Pons (tissue), 1 donor: ENCODE measurements at places on chromosomes 16 and 17.

- no peak for DNase-seq
Measured at GRCh38 chr16:983044-984030, 1.8 kb downstream of the SOX8 start.

GRCh38 chr17:80095038-80095843 is 6.1 kb upstream of the GAA start:
- DNase-seq = no peak

DNA sequence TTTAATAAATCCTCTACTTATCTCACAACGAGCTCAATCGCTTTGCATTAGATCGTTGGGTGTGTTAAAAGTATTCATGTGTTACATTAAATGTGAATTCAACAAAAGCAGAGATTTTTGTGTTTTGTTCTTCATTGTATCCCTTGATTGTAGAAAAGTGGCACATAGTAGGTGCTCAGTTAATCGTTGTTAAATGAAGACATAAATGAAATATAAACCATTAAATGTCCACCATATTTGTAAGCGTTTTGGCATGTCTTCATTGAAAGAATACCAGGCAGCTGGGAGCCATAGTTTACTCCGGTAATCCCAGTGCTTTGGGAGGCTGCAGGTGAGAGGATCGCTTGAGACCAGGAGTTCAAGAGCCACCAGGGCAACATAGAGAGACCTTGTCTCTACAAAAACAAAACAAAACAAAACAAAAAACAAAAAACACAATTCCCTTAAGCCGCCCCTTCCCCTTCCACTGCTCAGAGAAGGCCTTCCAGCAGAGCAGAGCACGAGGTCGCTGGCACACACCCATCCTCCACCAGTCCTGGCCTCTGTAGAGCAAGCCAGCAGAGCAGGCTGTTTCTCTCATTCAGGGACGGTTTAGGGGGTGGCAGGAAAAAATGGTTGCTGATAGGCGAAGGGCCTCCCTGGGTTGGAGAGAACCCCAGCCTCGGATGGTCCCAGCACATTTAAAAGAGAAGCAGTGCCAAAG is 673 bp upstream of the CHD9 start:
- DNase-seq = no peak

- DNase-seq = no peak
Measured at GRCh38 chr17:45087504-45087975, 26.4 kb downstream of the NMT1 start.

DNA sequence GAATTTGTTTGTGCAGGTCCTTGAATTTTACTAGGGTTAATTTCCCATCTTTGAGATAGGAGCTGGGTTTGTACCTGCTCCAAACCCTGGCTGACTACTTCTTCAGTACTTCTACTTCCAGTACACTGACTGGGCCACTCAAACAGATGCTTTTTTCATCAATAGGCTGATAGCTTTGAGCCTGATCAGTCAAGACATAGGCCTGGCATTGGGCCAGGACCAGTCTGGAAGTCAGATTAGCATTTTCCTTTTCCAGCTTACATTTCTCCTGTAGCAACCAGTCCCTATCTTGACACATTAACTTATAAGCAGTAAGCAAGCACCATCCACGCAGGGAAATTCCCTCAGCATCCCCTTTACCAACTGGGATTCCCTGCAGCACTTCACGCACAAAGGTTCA is 7.5 kb upstream of the TMEM101 start:
- DNase-seq = no peak

- DNase-seq = no peak
Measured at GRCh38 chr17:56144223-56144622, 9.1 kb upstream of the ANKFN1 start.

DNA sequence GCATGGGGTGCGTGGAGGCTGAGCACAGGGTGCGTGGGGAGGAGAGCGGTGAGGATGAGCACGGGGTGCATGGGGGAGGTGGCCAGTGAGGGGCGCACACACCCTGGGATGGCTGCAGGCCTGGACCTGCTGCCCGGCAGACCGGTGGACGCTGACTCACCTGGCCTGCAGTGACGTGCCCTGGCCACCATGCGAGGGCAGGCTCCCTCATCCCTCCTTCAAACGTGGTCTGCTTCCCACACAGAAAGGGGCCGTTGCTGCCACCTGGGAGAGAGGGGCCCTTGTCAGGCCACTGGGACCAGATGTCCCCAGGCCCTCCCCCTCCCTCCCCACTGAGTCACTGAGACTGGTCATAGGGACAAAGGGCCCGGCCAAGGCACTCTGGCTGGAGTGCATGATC is 20.1 kb upstream of the APRT start:
- DNase-seq = no peak

- no peak for DNase-seq
Measured at GRCh38 chr17:58244963-58245362, 6.6 kb downstream of the LPO start.

GRCh38 chr17:1104222-1104621 is 75.6 kb downstream of the ABR start:
- DNase-seq = no peak

- DNase-seq = no peak
Measured at GRCh38 chr16:4746991-4747574, 12.7 kb downstream of the DNAAF8 start.

DNA sequence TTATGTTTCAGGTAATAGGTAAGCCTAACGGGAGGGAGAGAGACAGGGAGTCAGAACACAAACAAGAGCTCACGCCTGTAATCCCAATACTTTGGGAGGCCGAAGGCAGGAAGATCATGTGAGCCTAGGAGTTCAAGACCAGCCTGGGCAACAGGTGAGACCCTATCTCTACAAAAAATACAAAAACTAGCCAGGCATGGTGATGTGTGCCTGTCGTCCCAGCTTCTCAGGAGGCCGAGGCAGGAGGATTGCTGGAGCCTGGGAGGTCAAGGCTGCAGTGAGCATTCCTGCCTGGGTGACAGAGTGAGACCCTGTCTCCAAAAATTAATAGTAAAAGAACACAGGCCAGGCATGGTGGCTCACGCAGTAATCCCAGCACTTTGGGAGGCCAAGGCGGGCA is 27.4 kb downstream of the YWHAE start:
- DNase-seq = no peak

GRCh38 chr17:76612977-76613851 is 27.6 kb upstream of the ST6GALNAC2 start:
- no peak for DNase-seq

DNA sequence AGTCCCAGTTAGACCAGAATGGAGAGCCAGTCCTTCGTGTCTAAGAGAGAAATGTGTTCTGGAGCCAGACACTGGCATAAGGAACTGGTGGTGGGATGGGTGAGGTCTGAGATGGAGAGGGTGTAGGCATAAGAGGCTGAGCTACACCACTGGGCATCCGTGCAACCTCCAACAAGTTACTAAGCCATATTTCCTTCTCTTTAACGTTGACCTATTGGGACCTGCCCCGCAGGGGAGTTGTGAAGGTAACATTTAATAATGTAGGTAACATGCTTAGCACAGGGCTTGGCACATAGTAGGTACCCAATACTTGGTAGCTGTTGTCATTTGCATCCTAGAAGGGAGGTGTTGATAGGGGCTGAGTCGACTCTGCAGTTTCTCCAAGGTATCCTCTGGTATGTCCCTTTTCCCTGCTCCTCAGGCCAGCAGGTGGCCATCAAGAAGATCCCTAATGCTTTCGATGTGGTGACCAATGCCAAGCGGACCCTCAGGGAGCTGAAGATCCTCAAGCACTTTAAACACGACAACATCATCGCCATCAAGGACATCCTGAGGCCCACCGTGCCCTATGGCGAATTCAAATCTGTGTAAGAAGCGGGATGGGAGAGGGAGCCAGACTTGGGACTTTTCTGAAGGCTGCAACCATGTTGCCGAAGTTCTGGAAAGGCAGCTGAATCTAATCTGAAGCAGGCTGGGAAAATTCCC is 1.2 kb downstream of the MAPK7 start:
- no peak for DNase-seq

DNA sequence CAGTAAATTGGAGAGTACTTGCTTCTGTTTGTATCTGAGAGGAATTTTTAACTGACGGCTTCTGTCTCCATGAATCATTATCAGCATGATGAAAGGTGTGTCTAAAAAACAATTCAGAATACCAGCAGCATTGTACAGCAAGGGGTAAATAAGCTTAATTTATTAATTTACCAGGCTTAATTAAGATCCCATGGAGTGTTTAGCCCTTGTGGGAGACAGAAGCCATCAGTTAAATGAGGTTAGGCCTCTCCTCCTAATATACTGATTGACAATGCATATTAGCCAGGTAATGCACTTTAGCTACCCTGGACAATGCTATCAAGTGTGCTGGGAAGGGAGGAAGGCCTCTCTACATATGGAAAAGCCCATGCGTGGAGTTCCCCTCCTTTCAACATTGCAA is 53.4 kb downstream of the IGF2BP1 start:
- DNase-seq = no peak

DNA sequence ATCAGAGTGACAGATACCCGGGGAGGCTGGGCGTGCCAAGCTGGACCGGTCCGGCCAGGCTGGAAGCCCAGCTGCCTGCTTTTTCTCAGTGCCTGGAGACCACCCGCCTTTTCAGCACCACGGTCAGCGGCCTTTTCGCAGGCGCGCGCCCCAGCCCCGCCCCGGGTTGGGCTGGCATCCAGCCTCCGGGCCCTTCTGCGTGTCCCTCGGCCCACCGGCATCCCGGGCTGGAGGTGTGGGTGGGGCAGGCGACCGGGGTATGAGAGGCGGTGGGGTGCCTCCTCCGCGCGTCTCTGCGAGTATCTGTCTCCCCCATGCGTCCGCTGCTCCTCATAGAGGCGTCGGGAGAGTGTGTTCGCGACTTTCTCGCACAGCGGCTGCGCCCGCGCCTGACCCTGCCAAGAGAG is 102.5 kb downstream of the MRM1 start:
- no peak for DNase-seq

DNA sequence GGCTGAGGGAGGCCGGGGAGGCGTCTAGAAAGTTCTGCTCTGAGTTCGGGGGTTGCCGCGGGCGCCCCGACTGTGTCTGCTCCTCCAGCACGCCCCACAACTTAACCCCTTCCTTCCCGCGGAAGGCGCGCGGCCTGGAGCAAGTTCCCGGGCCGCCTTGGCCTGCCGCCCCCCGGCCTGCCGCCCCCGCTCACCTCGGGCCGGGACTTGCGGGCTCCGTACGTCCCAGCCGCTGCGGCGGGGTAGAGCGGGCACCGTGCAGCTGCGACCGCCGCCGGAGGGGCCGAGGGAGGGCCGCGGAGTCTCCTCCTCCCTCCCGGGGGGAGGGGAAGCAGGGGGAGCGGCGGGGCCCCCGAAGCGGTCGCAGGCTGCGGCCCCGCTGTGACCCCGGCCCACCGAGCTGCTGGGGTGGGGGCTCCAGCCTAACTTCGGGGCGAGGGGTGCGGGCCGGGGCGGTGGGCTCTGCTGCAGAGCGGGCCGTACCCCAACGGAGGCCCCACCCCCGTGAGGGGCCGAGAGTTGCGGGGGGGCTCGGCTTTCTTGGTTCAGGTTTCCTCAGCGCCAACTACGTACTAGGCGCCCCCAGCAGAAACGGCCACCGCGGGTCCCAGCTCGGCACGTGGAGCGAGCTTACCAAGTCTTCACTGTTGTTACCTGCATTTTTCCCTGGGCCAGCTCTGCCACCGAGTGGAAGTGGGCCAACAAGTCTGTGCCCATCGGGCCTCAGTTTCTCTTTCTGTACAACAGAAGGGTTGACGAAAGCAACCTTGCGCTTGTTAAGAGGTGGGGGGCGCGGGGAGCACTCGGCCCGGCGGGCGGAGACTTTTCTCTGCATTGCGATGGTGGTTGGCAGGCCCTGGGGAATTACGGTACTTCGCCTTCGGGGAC is at the start of gene CCDC102A:
CCDC102A (minus strand) TSS at position 266 of the 888 bp plus-strand sequence. CDS start 7,394 bp downstream, outside the sequence.
- DNase-seq = peak; percentile 14

GRCh38 chr16:80812593-80812992 is 8.2 kb upstream of the CDYL2 start:
- no peak for DNase-seq

- DNase-seq = no peak
Measured at GRCh38 chr16:88921591-88921990, 55.1 kb upstream of the PABPN1L start.

- DNase-seq = no peak
Measured at GRCh38 chr17:67482764-67483163, 105.7 kb downstream of the PITPNC1 start.

- no peak for DNase-seq
Measured at GRCh38 chr17:63150994-63151464, 185.0 kb downstream of the TANC2 start.

GRCh38 chr17:43384476-43384862 is 14.3 kb upstream of the ARL4D start:
- DNase-seq = no peak

- no peak for DNase-seq
Measured at GRCh38 chr16:79253100-79253631, 347.4 kb downstream of the MAF start.

GRCh38 chr17:10875984-10876555 is 38.2 kb upstream of the PIRT start:
- DNase-seq = peak; percentile 45

DNA sequence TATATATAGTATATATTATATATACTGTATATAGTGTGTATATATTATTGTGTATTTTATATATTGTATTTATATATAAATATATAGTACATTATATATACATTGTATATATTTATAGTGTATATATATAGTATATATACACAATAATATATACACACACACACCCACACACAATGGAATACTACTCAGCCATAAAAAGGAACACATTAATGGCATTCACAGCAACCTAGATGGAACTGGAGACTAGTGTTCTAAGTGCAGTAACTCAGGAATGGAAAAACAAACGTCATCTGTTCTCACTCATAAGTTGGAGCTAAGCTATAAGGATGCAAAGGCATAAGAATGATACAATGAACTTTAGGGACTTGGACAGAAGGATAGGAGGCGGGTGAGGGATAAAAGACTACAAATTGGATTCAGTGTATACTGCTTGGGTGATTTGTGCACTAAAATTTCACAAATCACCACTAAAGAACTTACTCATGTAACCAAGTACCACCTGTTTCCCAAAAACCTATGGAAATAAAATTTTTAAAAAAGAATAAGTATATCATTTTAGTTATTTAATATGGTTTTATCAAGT is 201.9 kb upstream of the CDH11 start:
- DNase-seq = no peak

- no peak for DNase-seq
Measured at GRCh38 chr16:29727452-29727851, 18.3 kb downstream of the C16orf54 start.

GRCh38 chr16:49854796-49855203 is 1.1 kb downstream of the ZNF423 start:
- no peak for DNase-seq

GRCh38 chr17:39671651-39672521 is 3.6 kb downstream of the PNMT start:
- peak; percentile 29 for DNase-seq

GRCh38 chr17:78944956-78945355 is 19.8 kb upstream of the TIMP2 start:
- no peak for DNase-seq

GRCh38 chr16:10933865-10934264 is 8.4 kb downstream of the DEXI start:
- DNase-seq = no peak

- no peak for DNase-seq
Measured at GRCh38 chr16:10598157-10598556, 17.8 kb upstream of the EMP2 start.
